ENCODE measurements at places on chromosomes 1 and 21.

DNA sequence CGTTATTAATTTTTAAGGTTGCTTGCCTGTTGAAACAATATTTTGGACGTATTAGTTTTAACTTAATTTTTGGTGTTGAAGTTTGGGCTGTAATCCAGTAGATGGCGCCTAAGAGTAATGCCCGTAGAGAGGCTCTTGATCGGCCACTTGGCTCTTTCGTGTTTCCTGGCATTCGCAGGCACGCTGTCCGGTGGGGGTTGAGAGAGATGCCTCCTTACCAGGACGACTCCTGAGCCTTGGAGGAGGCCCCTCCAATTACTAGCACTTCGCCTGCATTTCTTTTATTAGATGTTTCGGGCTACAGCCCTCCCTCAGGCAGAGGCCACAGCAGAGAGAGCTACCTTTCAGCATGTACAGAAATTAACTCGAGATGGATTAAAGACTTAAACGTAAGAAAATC is 12.0 kb downstream of the OR2M4 start:
- peak; percentile 46 for DNase-seq

GRCh38 chr1:85464497-85465098 is 361 bp downstream of the DDAH1 start:
- peak; percentile 87 for DNase-seq

DNA sequence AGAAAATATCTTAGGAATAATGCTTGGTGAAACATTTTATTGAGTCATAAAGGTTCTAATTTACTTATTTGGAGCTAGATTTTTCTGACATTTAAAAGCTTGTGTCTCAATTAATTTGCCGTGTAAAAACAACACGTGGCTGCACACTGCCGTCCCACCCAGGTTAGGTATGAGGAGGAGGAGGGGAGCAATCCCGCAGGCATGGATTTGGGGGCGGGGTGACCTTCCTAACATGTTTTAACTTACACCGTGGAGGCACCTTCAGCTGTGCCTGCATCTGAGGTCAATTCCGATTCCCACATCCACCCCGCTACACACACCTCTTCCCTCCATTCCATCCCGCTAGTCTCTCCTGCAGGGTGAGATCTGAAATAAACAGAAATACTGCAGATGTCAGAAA is 28.5 kb upstream of the UMODL1 start:
- no peak for DNase-seq

DNA sequence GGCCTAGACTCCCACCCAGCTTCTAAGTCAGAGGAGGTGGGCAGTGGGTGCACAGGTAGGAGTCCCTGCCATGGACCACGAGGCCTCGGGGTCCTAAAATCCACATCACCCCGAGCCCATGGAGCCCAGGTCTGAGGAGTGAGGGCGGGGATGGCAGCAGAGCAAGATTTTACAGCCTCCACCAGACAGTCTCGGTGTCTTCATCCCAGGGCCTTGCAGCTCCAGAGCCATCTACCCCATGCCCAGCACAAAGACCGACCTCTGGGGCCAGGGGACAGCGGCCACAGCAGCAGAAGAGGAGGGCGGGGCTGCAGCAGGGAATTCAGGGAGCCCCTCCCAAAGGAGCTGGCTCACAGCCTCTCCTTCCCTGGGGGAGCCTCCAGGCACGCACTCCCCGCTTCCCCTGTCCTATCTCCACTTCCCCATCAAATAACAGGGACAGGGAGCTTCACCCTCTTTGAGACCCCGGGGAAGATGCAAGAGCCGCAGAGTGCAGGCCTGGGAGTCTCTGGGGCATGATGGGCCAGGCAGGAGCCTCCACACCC is 14.6 kb downstream of the CHD5 start:
- DNase-seq: no peak

DNA sequence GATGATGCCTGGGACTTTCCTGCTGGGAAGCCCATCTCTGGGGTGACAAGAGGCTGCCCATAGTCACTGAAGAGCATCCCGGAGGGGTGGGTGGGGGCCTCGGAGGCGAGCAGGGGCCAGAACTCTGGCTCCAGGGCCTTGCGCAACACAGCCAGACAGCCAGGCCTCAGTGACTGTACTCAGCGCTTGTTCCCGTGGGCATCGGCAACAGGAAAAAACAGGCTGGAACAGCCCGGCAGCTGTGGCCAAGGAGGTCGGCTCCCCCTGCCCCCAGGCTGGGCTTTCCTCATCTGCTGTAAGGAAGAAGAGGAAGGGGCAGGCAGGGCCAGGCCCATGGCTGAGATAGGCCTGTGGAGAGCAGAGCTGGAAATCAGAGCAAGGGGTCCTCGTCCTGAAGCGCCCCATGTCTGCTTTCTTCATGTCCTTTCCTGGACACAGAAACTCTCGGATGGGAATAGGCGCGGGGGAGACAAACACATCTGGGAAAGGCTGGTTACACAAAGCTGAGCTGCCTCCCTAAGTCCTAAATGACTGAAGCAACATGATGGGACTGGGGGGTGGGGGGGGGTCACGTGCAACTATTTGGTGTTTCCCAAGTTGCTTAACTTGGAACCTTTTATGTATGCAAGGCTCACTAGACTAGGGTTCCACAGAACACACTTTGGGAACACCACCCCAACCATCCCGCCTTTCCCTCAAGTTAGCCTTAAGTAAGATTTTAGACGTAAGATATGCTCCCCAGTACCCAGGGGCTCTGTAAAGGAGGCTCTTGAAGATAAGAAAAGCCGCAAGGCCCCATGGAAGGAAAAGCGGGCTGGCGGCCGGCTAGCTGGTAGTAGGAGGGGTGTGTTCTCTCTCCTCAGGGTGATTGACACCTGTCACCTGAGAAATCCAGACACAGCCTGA is 30.7 kb downstream of the HSPG2 start:
- DNase-seq: no peak
